ENCODE measurements at places on chromosomes 7 and 10.

- DNase-seq = no peak
Measured at GRCh38 chr7:91263384-91264045, 718 bp upstream of the FZD1 start.

GRCh38 chr10:6537770-6538169 lies 42.3 kb downstream of the PRKCQ start:
- DNase-seq = no peak

DNA sequence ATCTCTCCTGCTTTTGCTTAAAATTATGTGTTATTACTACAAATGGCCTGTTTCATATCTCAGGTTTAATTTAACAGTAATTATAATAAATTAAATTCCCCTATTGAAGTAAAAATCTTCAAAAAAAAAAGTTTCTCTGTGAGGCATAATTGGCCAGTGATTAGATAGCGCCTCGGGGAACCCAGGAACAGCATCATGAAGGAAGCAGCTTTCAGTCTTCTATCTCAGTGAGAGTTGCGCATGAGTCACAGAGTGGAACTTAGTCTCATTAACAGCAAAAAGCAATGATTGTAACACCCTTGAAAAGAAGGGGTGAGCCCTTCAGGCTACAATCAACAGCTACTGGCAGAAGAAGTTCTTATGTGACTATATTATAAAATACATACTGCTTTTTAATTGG lies 506.2 kb upstream of the ZWINT start:
- DNase-seq = no peak

- no peak for DNase-seq
Measured at GRCh38 chr10:33352175-33352574, 17.7 kb upstream of the NRP1 start.

DNA sequence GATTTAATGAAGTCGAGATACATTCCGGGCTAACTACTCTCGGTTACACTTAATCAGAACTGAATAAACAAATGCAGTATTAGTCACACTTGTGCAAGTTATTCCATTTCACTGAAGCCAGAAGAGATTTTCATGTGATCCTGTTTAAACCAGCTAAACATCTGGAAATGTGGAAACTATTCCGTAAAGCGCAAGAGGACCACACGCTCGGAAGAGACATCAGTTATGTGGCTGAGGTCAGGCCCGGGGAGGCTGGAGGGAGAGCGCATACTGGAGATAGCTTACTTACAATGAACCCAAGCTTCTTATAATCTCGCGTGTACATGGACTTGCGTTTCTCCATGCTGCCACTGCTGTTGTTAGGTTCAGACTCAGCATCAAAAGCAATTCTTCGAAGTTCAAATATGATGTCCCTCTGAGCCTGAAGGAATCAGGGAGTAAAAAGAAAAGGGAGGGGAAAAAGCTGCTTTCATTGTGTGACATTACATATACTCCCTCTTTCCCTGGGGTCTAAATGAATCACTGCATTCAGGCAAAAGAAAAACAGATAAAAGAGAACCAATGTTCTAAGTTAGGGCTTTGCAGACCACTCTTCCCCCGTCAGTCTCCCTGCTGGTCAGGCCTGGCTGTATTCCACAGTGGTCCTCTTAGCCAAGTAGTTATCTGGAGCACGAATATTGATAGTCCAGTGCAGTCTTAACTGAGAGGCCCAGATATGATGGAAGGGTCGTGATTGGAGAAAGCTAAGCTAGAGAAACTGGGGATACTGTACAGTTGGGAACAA lies 237.4 kb downstream of the ELMO1 start:
- no peak for DNase-seq

Data from memory B cell (primary cell).